ENCODE measurements at places on chromosomes 1 and 21.

GRCh38 chr1:44168520-44169098 is 27.2 kb upstream of the KLF18 start:
- no peak for DNase-seq

- DNase-seq, result no peak
Measured at GRCh38 chr1:192654591-192655251, 18.8 kb downstream of the RGS13 start.

- no peak for DNase-seq
Measured at GRCh38 chr1:46303872-46304326, 401 bp downstream of the UQCRH start.

DNA sequence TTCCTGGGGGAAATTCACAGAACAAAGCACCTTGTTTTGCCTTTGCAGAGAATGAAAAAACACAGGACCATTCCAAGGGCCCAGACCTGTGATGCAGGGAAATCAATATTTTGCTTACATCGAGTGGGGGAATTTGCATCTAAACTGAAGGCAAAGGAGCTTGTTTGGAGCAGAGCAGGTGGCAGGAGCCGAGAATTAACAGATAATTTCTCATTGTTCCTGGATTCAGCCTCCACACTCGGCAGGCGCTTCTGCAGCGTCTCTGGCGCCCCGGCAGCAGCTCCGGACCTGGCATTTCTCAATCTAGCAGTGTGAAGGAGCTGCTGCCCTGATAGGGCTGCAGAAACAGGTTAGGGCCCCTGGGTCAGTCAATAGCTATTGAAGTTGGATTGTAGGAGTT is 2.0 kb upstream of the SYT6 start:
- no peak for DNase-seq

- peak; percentile 94 for DNase-seq
Measured at GRCh38 chr1:110034451-110035235, at the start of gene STRIP1. Gene STRIP1 (plus strand): TSS chr1:110034624. CDS start chr1:110034638, 14 bp downstream.

DNA sequence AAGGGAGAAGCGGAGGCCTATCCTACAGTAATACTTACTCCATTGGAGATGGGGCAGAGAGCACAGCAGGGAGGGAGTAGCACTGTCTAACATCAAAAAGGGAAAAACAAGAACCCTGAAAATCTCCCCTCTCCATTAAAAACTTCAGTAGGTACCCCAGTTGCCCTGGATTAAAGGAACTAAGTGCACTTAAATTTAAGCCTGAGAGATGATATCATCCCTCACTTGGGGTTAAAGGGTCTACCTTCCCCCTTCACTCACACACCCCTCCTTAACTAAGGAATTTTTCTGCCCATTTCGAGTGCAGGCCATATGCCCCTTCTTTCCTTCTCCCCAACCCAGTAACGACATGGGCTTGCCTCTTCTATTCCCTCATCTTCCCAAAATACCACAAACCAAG is 3.7 kb upstream of the MTMR11 start:
- no peak for DNase-seq

- no peak for DNase-seq
Measured at GRCh38 chr1:101300916-101301315, 64.1 kb downstream of the S1PR1 start.

- DNase-seq, result no peak
Measured at GRCh38 chr1:109537450-109538178, 2.1 kb upstream of the GPR61 start.

DNA sequence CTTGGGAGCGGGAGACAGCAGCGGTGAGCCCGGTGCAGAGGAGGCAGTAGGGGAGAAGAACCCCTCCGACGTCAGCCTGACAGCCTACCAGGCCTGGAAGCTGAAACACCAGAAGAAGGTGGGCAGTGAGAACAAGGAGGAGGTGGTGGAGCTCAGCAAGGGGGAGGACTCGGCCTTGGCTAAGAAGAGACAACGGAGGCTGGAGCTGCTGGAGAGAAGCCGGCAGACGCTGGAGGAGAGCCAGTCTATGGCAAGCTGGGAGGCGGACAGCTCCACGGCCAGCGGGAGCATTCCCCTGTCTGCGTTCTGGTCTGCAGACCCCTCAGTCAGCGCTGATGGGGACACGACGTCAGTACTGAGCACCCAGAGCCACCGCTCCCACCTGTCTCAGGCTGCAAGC is 32.9 kb downstream of the STYXL2 start:
- no peak for DNase-seq

DNA sequence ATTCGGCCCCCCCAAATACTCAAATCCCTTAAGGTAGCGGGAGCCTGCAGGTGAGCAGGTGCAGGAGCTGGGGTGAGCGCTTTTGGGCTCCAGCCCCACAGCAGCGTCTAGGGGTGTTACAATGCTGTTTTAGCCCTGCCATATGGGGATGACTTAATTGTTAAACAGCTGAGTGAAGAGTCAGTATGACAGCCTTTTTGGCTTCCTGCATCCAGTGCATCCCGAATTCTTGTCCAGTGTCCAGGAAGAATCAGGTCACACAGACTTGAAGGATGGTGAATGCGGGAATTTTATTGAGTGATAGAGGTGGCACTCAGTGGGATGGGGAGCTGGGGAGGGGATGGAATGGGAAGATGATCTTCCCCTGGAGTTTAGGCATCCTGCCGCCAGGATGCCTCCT is 30.4 kb upstream of the HHAT start:
- DNase-seq, result no peak

DNA sequence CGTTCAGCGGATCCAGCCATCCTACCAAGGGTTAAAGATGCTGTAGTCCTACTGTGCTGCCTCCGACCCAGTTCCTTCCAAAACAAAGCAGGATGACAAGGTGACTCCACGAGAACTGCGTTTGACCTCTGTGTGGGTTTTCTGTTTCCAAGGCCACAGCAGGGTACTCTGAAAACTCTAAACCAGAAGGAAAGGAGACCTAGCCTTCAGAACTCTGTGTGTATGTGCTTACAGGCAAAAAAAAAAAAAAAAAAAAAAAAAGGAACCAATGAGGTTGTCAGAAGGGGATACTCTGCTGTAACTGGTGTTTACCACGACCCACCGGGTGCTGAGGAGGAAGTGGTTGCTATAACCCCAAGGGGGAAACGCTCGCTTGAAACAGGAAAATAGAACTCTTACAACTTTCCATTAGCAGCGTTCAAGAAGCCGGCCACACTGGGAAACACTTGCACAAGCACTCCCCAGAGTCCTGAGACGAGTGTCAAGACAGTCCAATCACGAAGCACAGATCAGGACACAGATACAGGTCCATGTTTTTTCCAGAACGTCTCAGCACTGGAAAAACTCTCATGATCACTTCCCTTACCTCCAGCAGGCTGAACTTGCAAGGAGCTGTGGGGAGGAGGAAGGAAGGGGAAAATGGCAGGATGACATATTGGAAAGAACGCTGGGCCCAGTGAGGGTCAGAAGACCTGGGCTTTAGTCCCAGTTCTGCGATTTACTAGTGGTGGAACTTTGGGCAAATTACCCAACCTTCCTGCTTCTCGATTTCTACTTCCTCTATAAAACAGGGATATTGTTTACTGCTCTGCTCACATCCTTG is 64.0 kb downstream of the ITPKB start:
- DNase-seq, result no peak

GRCh38 chr1:191255354-191256054 is 777.8 kb upstream of the BRINP3 start:
- DNase-seq, result no peak

DNA sequence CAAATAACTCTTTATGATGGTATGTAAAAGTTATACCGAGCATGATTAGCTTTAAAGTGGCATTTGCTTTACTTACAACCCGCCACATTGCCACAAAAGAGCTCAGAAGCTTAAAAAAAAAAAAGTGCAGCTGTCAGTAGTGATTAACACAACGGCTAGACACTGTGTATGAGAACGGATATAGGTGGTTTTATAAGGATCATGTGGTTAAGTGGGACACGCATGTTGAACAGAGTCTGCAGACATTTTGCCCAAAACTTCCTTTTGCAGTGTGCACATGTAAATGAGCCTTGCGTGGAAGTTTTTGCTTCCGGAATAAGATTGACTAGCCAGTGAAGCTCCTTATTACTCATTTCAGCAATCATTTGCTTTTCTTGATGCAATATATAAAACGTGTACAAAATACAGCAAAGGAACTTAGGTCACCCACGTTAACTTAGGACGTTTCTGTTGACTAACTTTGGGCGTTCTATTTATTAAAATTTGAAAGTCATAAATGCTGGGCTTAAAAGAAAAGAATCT is 58.7 kb upstream of the RGS1 start:
- no peak for DNase-seq

GRCh38 chr1:51990478-51990965 is at the start of gene RAB3B:
Gene RAB3B (minus strand): TSS chr1:51990700. CDS start chr1:51977117, 13,583 bp downstream.
- peak; percentile 87 for DNase-seq

- DNase-seq, result no peak
Measured at GRCh38 chr1:111366256-111366655, 61.3 kb downstream of the OVGP1 start.

DNA sequence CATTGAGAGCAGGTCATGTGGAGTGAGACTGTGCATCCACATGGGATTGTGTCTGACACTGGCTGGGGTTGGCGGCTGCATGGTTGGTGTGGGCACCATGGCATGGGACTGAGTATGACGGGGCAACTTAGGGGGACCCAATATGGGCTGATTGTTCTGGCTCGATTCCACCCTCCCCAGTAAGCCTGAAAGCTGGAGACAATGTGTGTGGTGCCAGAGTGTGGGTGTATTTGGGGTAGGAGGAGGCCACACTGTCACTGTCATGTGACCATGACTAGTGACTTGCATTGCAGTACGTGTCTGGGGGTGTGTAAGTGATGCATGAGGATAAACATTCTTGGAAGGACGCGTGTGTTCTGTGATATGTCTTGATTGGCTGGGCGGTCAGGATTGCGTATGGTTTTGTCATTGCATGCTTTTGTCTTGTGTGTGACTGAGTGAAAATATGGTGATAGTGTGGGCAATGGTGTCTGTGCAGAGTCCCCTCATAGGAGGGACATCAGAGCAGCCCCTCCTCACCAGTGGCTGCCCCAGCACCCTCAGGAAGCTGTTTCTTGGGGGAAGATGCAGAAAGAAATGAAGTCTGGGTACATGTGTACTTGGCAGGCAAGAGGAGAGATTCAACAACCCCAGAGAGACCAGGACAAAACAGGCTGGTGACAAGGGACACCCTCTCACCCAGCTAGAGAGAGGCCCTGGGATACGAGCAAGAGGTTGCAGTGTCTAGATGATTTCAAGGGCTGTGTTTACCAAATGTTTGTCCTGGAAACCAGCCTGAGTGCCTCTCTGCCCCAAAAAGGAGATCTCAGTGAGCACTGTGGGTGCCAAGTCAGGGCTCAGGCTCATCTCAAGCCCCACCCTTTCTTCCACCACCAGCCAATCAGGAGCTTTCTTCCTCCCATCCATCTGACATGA is 36.3 kb downstream of the SDC3 start:
- DNase-seq, result no peak

- no peak for DNase-seq
Measured at GRCh38 chr1:1462318-1462966, 9.1 kb upstream of the ATAD3B start.

GRCh38 chr21:45146306-45146705 is 71.9 kb downstream of the ADARB1 start:
- DNase-seq, result no peak

- DNase-seq, result no peak
Measured at GRCh38 chr1:191912517-191912916, 245.7 kb upstream of the RGS18 start.

GRCh38 chr21:25126564-25126963 is 480.7 kb downstream of the MRPL39 start:
- DNase-seq, result no peak

DNA sequence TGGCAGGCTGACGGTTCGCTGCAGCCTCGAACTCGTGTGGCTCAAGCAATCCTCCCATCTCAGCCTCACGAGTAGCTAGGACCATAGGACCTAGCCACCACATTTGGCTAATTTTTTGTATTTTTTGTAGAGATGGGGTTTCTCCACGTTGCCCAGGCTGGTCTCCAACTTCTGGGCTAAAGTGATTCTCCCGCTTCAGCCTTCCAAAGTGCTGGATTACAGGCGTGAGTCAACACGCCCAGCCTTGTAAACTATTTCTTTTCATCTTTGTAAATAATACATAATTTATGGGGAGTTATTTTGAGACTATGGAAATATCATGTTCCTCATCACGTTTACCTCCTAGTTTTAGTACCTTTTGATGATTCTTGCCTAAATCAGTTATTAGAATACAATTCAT is 906 bp upstream of the FBXO28 start:
- DNase-seq, result no peak

DNA sequence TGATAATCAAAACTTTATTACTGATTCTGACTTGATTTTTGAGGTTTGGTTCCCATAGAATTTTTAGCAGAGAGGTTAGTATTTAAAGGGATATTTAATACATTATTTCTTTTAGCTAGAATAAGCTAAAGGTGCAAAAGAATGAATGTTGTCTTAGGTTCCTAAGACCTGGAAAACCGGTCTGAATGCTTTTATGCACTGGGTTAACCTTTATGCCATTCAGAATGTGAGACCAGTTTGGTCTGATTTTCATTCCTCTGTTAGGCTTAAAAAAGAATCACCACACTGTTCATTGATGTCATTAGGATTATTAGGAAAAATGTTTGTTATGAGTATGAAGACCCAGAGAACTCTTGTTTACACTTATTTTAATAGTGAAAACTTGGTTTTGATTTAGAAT is 30.1 kb downstream of the RAP1A start:
- DNase-seq, result no peak

- no peak for DNase-seq
Measured at GRCh38 chr1:59016390-59016789, 232.5 kb upstream of the JUN start.

GRCh38 chr1:201891451-201892045 is 2.9 kb downstream of the SHISA4 start:
- DNase-seq, result no peak

DNA sequence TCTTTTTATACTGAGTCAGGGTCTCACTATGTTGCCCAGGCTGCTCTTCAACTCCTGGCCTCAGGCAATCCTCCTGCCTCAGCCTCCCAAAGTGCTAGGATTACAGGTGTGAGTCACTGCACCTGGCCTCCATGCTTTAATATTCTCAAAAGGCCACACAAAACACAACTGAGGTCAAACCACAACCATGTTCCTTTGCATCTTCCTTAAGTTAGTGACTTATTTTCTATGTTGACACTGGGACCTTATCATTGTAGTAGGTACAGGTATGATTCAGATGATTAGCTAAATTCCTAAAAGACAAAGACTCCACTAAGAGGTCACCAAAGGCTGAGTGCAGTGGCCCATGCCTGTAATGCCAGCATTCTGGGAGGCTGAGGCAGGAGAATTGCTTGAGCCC is 131.9 kb upstream of the ATP1B1 start:
- no peak for DNase-seq

DNA sequence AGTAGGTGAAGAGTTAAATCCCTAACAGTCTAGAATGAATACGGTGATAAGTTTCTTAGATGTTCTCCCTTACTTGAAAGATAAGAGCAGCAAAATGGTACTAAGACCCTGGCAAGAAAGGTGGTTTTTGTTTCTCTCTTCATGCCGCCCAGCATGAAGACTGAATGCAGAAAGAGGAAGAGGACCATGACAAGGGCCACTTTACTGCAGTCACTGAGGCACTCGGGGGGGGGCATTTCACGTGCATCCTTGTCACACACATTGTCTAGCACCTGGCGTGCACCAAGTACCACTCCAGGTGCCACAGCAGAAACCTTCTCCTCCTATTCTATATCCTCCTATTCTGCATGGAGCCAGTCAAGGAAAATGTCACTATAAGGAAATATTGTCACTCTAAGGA is 222.0 kb downstream of the TOMM20 start:
- DNase-seq, result no peak

- no peak for DNase-seq
Measured at GRCh38 chr1:44819608-44820327, 11.4 kb downstream of the BTBD19 start.

GRCh38 chr1:1755852-1756251 is 22.4 kb downstream of the NADK start:
- no peak for DNase-seq

Data from NCI-H2081 (cell line).